Central memory CD4-positive, alpha-beta T cell (primary cell): ENCODE measurements at places on chromosomes 2 and 18.

DNA sequence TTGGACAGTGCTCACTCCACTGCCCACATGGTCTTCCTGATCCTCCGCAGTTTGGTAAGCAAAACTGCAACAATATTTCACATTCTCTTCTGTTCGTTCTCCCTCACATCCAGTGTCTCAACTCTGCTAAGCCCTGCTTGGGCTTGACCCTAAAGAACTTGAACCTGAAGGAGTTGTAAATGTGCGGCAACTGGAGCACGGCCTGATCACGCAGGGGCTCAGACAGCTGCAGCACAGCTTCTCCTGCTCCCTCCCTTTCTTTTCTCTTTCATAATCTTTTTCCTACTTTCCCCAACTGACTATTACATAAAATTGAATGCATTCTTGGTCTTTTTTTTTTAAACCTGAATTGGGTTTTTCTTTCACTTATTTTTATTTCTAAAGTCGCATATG lies 10.2 kb downstream of the CYRIA start:
- no peak for DNase-seq

DNA sequence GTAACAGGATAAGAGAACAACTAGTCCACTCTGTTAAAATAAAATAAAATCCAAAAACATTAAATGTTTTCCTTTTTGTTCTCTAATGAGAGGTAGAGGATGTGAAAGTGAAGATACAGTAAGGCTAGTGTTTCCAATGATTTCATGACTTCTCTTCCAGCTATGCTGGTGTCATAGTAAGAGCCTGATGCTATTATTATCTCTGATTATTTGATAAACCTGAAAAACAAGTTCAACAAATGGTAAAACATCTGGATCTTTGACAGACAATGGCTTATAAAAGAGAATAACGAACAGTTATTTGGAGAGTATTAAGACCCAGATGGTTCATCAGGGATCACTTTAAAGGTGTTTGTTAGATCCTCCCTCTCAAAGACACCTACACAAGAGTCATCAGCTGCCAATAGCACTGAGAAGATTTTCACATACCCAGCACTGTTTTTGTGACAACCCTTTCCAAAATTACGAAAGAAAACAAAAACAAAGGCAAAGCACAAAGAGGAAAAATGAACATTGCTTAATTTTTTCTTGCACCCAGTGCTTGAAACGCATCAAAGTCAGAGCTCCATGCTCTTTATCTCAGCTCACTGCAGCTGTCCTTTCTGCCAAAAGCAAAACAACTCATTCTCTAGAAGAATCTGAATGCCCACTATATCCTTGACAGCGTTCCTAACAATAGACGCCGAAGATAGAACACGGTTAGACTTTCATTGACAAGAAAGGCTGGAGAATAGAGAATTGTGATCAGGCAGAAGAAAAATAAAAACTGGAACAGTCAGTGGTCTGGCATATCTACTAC lies 168.6 kb downstream of the SLC8A1 start:
- DNase-seq, result no peak

GRCh38 chr18:6465281-6465680 lies 50.6 kb upstream of the L3MBTL4 start:
- no peak for DNase-seq

DNA sequence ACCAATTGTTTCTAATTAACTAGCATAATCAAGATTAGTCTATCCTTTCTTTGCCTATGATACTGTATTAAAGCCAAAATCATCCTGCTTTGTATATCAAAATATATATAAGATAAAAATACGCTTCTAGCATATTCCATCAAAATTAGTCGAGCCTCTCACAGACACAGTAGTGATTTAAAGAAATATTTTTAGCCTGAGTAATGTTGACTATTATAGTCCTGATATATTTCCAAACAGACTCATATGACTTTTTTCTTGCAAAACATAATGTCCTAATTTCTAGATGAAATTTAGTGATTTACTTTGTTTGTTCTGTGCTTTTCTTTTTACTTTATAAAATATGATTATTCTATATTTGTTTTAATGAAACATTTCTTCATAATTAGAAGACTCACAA lies 30.9 kb downstream of the FAP start:
- DNase-seq, result no peak

GRCh38 chr2:194765723-194766122 lies 891.3 kb upstream of the SLC39A10 start:
- no peak for DNase-seq

DNA sequence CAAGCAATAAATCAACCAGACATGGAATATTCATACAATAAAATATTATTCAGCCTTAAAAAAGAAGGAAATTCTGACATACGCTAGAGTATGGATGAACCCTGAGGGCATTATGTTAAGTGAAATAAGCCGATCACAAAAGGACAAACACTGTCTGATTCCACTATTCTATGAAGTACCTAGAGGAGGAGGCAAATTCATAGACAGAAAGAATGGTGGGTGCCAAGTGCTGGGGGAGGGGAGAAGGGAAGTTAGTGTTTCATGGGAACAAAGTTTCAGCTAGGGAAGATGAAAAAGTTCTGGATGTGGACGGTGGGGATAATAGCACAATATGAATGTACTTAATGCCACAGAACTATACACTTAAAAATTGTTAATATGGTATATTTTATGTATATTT lies 19.8 kb downstream of the SMAD7 start:
- no peak for DNase-seq

GRCh38 chr2:105840933-105841332 lies 96.2 kb downstream of the NCK2 start:
- no peak for DNase-seq

- DNase-seq, result no peak
Observed at GRCh38 chr2:15830937-15831549, 109.3 kb upstream of the MYCN start.

- no peak for DNase-seq
Observed at GRCh38 chr2:152701198-152701597, 16.1 kb downstream of the PRPF40A start.

GRCh38 chr2:143974262-143974661 lies 545.7 kb downstream of the ZEB2 start:
- no peak for DNase-seq

- DNase-seq, result no peak
Observed at GRCh38 chr2:155842103-155842502, 490.4 kb downstream of the NR4A2 start.
